ENCODE measurements at places on chromosomes 5 and 9. TPM values are rescaled to one million over a fixed set of nuclear protein-coding genes. Genes with fewer than 3 reads are reported as not detected.

Gene ANGPTL2
- under 0.01 TPM for total RNA-seq

Gene CA9
- total RNA-seq = 35.2 TPM

Gene DEPDC1B
- total RNA-seq = 4.6 TPM

Gene ADRA1B
- total RNA-seq = not detected
